GOT3 (cell line): ENCODE measurements at places on chromosomes 5 and 9.

- DNase-seq = no peak
Measured at GRCh38 chr9:131605770-131606590, 60.7 kb downstream of the PRRT1B start.

GRCh38 chr9:326667-327066, 112.0 kb downstream of the DOCK8 start:
- no peak for DNase-seq

GRCh38 chr5:93924628-93925027, 183.2 kb upstream of the POU5F2 start:
- DNase-seq = no peak

DNA sequence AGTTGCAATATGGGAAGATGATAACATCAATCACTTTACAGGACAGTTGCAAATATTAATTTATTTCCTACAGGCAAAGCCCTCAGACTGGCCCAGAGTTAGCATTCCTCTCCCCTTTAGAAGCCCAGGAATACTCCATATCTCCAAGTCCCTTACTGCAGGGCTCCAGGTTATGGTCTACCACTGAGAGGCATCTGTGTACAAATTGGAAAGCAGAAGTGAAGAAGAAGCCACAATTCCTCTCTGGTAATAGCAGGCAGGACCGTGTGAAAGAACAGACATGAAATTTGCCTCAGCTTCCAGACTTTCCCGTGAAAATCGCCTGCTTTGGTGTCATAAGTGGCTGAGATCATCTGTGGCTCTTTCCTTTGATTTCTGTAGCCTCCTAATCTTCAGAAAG, 289.6 kb downstream of the GLIS3 start:
- DNase-seq = no peak

GRCh38 chr9:85377731-85378289, 363.9 kb downstream of the AGTPBP1 start:
- DNase-seq = no peak
